Activated T-helper 9 cell treated with anti-CD3 and anti-CD28 coated beads, Interleukin-2, amount 50 U/mL, for 16 hours (primary cell): ENCODE measurements at places on chromosomes 5 and 9.

GRCh38 chr5:17039170-17039569 is 103.1 kb upstream of the MYO10 start:
- no peak for DNase-seq

- DNase-seq = no peak
Observed at GRCh38 chr9:114580609-114581193, 6.9 kb upstream of the ATP6V1G1 start.

GRCh38 chr5:27242258-27242626 is 203.9 kb upstream of the CDH9 start:
- DNase-seq = no peak

DNA sequence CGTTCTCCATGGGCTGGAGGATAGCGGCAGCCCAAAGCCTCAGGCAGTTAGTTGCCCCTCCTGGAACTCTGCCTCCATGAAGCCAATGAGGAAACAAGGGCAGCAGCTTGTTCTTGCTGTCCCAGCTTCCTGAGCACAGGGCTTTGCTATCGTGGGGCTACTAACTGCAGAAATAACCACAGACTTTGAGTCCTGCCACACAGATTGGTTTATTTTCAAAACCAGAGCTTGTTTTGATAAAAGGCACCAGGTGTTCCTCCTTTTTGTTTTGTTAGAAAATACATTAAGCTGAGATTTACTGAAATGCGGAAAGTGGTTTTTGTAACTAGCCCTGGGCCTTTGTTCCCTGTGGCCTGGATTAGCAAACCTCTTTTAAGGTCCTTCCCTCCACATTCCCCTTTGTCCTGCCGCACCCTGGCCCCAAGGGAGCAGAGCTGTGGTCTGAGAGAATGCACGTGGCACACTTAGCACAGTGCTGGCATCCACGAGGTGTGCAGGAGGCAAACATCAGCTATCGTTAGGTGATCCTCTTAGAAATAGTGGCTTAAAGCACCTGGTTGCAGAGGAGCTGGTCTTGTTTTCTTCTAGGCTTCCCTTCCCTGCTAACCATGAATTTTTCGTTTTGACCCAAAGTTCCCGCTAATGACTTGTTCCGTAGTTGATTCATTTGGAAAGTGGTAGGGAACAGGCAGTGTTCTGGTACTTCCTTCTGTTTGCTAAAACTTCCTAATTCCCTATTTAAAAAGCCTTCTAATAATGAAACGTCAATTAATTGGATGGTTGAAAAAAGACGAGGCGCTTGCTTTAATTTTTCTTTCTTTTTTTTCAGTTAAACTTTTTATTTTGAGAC is 21.5 kb downstream of the MVB12B start:
- DNase-seq = no peak

DNA sequence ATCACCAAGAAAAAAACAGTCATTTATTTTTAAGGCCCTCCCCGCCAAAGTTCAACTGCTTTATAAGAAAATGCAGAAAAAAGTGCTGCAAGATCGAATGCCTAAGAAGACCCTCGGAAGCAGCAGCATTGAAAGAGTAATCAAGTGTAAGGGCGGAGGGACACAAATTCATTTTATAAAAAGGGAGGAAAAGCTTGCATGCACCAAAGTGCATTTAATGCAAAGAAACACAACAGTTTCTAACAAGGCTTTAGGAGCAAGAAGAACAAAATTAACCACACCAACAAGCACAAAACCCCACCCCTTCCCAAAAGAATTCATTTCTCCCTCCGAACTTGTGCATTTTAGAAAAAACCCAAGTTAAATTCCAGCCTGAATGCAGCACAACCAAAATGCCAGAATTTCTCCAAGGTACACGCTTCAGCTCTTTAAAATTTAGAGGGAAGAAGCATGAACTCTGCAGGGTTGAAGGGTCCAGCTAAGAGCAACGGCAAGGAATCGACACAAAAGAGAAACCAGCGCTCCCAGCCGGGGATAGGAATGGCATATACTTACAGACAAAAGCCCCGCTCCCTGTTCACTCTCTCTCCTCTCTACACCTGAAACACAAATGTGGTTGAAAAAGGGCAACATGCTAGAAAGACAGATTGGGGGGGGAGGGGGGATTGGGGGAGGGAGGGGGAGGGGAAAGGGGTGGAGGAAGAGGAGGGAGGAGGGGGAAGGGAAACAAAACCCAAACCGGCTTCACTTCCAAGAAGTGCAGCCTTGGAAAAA is at the start of gene NREP:
TSS of gene NREP (minus strand) at position 614 of the 774 bp plus-strand sequence. CDS start 1,422 bp downstream, outside the sequence.
- DNase-seq = no peak

GRCh38 chr5:6162175-6162574 is 216.2 kb downstream of the MED10 start:
- DNase-seq = no peak

GRCh38 chr5:33275921-33276627 is 164.7 kb upstream of the TARS1 start:
- no peak for DNase-seq

- no peak for DNase-seq
Observed at GRCh38 chr5:35032356-35032755, 15.4 kb downstream of the AGXT2 start.

DNA sequence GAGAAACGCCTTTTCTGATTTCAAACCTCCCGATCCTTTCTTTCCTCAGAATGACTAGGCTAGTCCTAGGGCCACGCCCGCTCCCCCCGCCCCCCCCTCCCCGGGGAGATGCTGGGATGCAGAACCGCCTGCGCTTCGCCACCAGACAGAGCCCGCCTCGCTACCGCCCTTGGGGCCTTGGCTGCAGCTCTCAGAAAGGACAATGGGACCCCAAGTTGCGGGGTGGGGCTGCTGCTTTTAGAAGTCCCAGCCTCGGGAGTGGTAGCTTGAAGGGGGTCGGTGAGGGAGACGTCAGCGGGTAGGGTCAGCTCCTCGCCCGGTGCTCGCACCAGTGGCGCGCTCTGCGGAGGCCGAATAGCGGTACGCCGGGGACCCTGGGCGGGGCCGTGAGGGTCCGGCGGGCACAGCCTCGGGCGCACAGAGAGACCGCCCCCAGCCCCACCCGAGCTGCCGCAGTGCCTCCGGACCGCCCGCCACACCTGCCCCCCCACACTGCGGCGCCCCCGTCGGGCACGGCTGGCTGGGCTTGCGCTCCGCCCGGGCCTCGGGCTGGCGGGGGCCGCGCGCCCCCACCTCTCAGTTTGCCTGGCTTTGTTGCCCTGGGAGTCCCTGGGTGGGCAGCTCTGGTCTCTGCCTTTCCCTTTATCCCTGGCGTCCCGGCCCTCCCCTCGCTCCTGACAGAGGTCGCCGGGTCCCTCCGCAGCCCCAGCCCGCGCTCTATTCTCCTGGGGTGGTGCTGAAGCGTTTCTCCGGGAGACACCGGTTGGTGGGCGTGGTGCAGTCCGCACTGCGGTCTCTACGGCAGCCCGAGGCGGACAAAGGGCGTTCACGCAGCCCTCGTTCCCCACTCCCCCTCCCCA is 1.2 kb downstream of the MAP1B start:
- DNase-seq = no peak

DNA sequence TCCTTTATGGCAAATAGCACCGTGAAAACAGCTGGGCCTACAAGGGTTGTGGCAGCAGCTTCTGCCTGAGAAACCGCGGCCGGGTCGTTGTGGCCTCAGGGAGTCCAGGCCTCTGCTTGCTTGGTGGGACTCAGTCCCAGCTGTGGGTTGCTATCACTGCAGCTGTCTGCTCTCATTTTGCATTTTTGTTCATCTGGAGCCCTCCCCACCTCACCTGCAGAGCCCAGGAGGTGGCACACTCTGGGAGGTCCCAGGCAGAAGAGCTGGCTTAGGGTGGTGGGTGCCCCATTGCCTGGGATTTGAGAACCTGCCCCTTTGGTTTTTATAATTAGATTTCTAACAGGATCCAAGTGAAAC is 138.4 kb downstream of the GADD45G start:
- DNase-seq = no peak

- no peak for DNase-seq
Observed at GRCh38 chr9:135087899-135088347, 455 bp downstream of the OLFM1 start.

DNA sequence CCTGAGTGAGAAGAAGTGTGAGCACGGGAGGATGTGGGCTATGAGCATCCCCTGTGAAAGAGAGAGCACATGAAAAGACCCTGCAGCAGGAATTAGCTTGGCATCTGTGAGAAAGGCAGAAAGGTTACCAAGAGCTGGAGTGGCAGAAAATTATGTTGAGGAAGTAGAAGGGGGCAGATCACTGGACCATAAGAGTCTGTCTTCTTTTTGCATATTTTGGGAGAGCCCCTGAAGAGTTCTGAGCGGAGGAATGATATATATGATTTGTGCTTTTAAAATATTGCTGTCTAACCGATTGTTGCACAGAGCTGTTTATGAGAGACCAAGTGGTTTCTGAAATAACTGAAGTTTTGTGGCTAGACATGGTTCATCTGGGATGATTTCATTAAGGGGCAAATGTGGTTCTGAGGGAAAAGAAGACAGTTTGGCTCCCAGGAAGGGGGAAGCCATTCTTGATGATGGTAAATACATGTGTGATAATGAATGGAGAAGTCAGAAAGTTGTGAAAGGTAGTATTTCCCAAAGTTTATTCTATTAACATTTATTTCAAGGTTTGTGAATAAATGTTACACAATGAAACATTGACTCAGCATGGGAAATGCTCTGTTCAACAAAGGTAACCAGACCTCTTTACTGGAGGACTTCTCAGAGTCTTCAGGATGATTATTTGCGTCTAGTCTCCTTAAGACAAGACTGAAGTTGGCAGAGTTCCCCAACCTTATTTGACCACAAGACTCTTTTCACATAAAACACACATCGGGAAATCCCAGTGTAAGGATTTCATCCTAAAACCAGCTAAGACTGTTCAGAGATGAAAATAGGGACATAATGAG is 31.5 kb upstream of the ADRB2 start:
- DNase-seq = no peak

GRCh38 chr5:44951371-44951770 is 142.6 kb downstream of the MRPS30 start:
- DNase-seq = no peak

DNA sequence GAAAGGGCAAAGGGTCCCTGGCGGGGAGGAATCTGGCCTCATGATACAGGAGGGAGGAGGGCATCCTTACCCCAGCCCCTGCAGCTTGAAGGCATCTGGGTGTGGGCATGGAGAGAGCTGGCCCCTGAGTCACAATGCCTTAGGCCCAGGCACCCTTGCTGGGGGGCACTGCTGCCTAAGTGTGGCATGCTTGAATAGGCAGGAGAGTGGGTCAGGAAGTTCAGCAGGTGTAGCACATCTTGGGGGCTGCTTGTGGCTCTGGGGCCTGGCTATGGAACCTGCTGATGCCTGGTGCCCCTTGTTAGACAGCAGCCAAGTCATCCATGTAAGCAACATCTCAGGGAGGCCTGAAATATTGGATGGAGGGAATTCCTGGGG is 63.1 kb downstream of the HSPA4 start:
- no peak for DNase-seq

DNA sequence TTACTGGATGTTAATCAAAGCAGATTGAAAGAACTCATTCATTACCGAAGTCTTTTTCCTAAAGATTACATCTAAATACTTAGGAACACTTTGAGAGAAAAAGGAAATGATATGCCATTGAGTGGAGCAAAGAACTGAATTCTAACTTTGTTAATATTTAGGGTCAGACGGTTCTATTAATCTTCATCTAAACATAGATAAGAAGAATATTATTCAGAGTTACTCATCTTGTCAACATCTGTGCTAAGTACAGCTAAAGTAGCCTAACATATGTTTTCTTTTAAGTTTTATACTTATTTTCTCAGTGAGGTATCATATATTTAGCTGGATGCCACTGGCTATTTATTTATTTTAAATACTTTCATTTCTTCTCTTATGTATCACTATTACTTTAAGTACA is 1763.7 kb downstream of the EFNA5 start:
- DNase-seq = no peak

DNA sequence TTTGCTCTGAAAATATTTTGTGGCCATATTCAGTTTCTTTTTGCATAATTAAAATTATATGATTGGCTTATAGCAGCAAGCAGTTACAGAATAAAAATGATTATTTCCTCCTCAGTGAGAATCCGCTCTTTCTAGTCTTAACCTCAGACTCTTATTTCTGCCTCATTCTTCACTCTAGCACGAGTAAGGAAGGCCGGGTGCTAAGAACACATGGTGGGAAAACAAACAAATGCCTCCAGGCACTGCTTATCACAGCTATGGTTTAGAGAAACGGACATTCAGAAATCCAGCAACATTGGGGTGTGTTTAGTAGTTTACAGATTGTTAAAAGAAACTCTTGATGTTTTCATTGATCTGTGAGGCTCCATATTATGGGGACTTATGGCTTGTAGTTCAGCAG is 168.7 kb downstream of the KDM4C start:
- DNase-seq = no peak

DNA sequence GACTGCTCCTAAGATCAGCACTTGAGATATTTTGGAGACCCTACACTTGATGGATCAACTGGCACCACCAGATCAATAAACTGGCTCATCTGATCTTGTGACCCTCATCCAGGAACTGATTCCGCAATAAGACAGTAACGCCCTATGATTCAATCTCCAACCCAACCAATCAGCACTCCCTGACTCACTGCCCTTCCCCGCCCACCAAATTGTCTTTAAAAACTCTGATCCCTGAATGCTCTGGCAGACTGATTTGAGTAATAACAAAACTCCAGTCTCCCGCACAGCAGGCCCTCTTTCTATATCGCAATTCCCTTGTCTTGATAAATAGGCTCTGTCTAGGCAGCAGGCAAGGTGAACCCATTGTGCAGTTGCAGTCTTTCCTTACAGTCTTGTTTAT is 677.0 kb downstream of the LRRC70 start:
- no peak for DNase-seq

DNA sequence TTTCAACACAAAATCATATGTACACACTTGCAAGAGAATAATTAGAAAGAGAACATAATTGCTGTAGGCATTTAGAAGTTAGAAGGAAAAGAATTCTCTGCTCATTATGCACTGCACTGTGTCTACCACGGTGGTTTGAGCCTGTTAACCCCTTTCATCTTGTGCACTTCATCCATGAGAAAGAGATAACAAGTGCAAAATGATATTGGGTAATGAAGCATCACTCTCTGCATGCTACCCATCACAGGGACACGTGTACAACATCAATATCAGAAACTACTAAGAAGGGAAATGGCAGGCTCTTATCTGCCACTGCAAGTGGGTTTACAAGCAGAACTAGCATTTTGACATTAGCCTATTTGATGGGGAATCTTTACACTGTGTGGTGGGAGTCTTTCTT is 202.6 kb downstream of the CDH12 start:
- DNase-seq = no peak

- DNase-seq = no peak
Observed at GRCh38 chr9:93874242-93874641, 80.9 kb downstream of the BARX1 start.

DNA sequence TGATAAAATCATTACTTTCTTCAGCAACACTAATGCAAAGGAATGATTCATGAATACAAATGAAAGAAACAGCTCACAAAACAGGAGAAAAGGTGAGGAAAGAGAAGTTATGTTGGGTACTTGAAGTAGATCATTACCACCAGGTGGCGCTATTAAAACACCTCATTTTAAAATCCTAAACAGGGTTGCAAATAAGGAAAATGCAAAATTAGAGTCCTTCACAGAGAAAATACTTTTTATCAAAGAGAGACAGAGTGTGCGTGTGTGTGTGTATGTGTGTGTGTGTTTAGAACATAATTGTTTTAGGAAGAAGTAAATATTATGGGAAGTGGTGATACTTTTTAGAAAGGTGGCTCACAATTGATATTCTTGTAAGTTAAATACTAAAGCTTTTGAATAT is 49.5 kb upstream of the CD180 start:
- DNase-seq = no peak
